ENCODE measurements at places on chromosomes 6 and 20.

DNA sequence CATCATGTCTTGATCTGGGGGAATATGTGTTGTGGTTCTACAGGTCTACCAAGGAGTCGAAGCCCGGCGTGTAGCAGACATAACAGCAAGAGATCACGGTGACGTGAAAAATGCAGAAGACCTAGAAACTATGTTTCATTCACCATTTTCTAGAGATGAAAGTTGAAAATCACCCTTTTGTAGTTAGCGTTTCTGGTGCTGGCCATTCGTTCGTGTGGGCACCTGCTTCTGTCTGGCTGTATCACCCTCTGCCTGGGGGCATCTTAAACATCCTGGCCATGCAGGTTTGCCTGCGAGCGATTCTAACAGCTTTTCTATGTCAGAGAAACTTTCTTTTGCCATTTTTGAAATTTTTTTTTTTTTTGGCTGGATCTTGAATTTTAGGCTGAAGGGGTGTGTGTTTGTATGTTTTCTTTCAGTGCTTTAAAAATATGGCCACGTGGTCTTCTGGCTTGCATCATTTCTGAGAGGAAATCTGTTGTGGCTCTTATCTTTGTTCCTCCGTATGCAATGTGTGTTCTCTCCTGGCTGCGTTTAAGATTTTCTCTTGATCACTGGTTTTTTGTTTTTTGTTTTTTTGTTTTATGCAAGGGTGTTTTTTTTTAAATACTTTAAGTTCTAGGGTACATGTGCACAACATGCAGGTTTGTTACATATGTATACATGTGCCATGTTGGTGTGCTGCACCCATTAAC lies 226.7 kb downstream of the CDH4 start:
- DNase-seq: no peak

GRCh38 chr6:29589423-29590048 lies 4.6 kb downstream of the OR2H2 start:
- DNase-seq: peak; percentile 50

- DNase-seq: no peak
Measured at GRCh38 chr6:163706500-163707087, 292.1 kb downstream of the QKI start.

DNA sequence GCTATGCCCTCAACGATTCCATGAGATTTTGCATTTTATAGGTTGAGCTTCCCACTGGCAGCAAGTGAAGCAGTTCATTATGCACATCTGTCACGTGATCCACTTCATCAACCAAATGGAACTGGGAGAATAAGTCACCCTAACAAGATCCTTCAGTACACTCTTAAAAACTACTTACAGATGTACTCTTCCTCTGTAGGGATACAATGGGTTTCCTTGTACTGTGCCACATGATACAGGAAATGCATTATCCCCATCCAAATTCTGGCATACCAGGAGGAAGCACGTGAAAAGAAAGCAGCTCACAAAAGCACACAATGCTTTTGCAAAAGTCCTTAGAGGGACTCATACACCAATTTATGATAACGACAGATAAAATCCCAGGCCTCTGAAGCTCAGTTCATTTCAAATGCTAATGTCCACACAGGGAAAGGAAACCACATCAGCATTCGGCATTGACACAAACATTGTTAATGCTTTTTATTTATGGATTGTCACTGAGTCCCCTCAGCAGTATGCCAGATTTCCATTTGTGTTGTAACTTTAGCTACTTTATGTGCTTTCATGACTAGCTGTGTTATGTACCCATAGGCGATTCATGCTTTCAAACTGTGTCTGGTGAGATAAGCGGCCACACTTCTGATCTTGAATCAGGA lies 58.1 kb upstream of the REV3L start:
- DNase-seq: no peak

DNA sequence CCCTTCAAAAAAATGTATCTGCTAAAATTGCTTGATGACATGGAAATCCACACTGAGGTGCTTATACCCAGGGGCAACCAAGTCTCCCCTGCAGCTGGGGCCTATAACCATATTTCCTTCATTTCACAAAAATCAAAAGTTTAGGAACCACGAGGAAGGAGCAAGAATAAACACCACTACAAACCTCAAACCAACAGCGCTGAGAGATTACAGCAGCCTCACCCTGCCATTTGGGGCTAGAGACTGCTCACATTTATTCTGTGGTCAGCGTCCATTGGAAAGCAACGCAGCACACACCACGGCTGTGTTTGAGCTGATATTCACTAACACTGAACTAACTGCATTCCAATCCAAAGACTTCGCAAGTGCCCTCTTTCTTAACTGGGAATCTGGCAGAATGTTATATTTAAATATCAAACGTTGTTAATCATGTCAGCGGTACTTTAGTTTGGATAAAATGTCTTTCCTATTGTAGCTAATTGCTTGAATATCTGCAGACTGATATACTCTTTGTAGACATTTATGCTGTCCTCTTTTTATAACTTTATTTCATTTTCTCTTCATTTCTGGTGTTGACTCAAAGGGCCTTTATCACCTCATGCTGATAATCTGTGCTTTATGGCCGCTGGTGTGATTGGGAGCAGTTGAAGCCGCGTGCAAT lies 94.6 kb downstream of the FOXA2 start:
- no peak for DNase-seq

DNA sequence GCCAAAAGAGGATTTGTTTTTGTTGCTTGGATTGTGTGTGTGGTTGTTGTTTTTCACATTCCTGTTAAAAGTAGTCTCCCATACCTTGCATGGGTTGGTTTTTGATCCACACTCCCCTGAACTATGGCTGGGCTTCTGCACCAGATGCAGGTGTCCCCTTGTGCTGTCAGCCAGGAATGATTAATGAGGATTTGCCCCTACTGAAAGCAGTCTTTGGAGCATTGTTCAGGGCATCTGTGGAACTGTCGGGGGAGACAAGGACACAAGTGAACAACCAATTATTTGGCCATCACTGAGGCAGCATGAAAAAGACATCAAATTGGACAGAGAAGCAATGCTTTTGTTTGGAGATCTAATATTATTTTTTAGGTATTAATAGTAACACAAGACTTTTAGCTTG lies 373.2 kb upstream of the MMS22L start:
- DNase-seq: no peak

DNA sequence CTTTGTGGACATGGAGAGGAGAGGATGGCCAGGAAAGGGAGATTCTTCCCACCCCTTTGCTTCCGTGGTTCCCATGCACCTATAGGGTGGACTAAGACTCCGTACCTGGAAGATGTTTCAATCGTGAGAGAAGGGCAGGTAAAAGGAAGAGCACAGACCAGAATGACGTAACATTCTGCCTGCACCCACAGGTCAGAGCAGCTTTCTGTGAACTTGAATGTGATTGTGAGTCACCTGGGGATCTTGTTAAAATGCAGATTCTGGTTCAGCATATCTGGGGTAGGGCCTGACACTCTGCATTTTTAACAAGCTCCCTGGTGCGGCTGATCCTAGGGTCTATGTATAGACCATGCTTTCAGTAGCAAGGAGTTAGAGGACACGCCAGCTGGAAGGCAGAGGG lies 164.1 kb upstream of the SGK1 start:
- DNase-seq: no peak

GRCh38 chr6:79630883-79631692 lies at the start of gene SH3BGRL2:
TSS of gene SH3BGRL2 (plus strand) at chr6:79631329. CDS start at chr6:79631462, 133 bp downstream.
- DNase-seq: peak; percentile 30

GRCh38 chr6:4856785-4857184 lies 80.6 kb downstream of the CDYL start:
- peak; percentile 25 for DNase-seq

DNA sequence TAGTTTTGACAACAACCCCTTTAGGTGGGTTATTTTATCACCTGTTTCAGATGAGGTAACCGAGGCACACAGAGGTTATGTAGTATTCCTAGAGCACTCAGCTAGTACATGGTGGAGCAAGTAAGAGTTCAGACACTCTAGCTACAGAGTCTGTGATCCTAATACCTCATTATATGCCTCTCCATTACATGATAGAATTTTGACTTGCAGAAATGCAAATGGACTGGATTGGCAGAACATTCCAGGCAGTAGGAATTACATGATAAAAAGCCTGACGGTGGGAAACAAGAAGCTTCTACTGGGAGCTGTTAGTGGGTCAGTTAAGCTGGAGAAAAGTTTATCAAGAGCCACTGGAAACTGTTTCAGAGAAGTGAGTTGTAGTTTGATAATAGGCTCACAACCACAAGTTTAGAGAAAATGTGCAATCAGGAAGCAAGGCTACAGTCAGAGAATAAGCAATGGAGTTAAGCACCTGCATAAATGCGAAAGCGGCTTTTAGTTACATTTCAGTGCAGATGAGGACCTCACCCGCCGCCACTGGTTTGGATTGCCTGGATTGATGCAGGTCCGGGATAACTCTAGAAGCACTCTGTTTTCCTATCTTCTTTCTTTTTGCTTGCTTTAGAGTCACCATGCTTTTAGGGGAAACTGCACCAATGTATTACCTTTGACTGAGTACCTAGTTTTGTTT lies 34.7 kb upstream of the MYLK2 start:
- no peak for DNase-seq

GRCh38 chr6:12613811-12614210 lies 102.8 kb upstream of the PHACTR1 start:
- DNase-seq: no peak

- DNase-seq: no peak
Measured at GRCh38 chr20:17849901-17850683, 118.5 kb downstream of the SNX5 start.

- no peak for DNase-seq
Measured at GRCh38 chr6:39296745-39297640, 17.2 kb downstream of the KCNK17 start.

GRCh38 chr20:47669489-47669888 lies 115.8 kb downstream of the SULF2 start:
- DNase-seq: no peak

DNA sequence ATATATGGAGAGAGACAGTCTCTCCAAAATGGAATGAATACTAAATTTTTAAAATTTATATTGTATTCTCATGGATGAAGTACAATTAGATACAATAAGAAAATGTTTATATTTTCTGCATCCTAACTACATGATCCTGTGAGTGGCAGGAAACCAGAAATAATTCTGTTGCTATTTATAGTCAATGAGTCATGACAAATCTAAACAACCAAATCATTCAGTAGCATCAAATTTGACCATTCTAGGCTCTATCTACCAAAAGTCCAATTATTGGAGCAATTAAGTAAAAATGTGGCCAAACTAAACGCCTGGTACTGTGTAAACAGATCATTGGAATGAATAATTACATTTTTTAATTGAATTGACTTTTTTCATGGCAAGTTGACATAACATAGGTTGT lies 959.8 kb downstream of the EPHA7 start:
- DNase-seq: no peak

DNA sequence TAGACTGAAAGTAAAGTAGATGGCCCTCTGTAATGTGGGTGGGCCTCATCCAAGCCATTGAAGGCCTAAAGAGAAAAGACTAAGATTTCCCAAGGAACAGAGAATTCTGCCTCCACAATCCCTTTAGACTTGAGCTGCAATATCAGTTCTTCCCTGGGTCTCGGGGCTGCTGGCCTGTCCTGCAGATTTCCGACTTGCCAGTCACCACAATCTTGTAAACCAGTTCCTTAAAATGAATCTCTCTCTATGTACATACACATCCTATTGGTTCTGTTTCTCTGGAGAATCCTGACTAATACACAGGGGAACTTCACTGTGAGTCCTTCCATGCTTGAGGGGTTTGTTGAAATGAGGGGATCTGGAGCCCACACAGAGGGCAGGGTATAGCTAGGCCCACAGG lies 12.9 kb downstream of the CCDC170 start:
- DNase-seq: no peak

DNA sequence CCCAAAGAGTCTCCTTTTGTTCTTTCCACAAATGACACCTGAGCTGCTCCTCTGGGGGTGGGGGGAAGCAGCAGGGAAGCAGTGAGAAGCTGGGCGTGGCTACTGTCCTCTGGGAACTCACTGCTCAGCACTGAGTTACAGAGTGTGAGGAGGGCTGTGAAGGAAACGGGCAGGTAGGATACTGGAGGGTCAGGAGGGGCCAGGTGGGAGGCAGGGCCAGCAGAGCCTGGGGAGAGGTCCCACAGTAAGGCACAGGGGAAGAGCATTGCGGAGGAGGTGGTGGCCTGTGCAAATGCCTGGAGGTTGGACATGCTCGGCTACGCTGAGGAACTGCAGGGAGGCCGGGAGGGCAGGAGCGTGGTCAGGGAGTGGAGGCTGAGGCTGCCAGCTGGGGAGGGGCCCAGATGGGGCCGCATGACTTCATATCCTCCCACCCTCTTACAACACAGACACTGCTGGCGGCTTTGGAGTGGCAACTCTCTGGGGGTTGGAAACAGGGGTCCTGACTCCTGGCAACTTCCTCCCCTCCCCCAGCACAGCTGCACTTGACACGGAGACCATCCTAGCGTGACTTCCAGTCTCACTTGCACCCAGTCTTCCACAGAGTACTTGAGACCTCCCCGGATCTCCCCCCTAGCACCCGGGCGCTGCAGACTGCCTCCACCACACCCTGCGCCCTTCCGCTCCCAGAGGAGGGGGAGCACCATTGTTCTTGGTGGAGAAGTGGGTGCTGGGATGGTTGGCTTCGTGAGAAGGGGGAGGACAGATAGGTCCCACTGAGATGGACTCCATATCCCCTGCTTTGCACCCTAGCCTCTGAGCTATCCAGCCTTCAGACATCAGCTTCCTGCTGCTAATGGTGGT lies 34.2 kb downstream of the RBM38 start:
- DNase-seq: no peak

GRCh38 chr20:24761220-24762065 lies 187.6 kb upstream of the CST7 start:
- no peak for DNase-seq

DNA sequence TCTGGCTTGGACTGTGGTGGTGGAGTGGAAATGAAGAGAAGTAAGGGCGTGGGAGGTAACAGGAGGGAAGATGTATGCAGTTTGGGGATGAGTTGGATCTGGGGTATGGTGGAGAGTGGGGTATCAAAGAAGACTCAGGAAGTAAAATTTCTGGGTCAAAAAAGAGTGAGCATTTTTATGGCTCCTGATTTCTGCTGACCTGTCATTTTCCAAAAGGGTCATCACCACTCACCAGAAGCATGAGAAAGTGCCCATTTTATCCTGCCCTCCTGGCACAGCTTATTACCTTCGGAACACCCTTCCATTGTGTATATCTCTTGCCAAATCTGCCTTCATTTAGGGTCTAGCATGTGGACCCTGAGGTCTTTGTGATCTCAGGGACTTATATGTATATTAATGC lies 17.3 kb downstream of the TOX2 start:
- no peak for DNase-seq

DNA sequence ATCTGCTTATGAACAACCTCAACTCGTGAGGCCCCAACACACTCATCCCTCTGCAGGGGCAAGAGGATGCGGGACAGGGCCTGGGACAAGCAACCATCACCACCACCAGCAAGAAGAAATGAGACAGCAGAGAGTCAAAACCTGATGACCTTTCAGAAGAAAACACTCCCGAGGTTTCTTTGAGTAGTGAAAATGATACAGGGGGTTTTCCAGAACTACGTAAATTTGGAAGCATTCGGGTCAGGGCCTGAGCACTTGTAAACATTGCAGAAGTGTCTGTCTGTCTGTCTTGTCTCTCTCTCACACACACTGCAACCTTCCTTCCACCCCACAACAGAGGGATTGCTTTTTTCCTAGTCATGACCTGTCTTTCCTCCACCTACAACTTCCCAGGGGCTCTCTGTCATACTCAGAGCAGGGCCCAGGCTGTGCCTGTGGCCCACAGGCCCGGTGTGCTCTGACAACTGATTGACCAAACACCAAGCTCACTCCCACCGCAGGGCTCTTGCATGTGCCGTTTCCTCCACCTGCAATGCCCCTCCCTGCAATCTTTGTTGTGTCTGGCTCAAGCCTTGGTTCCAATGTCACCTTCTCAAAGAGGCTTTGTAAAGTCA lies 90.9 kb downstream of the BMP7 start:
- peak; percentile 17 for DNase-seq
